Stimulated activated CD8-positive, alpha-beta memory T cell treated with anti-CD3 and anti-CD28 coated beads, Interleukin-4, amount 100 ng/mL, for 1 hour (primary cell): ENCODE measurements at places on chromosomes 4 and X.
A peak's percentile ranks its signal among the peaks of the same experiment; 100 is the strongest.

GRCh38 chr4:136009258-136009832 is 1522.9 kb downstream of the PCDH18 start:
- DNase-seq, result no peak

GRCh38 chrX:18557879-18558278 is 114.0 kb downstream of the RS1 start:
- no peak for DNase-seq

DNA sequence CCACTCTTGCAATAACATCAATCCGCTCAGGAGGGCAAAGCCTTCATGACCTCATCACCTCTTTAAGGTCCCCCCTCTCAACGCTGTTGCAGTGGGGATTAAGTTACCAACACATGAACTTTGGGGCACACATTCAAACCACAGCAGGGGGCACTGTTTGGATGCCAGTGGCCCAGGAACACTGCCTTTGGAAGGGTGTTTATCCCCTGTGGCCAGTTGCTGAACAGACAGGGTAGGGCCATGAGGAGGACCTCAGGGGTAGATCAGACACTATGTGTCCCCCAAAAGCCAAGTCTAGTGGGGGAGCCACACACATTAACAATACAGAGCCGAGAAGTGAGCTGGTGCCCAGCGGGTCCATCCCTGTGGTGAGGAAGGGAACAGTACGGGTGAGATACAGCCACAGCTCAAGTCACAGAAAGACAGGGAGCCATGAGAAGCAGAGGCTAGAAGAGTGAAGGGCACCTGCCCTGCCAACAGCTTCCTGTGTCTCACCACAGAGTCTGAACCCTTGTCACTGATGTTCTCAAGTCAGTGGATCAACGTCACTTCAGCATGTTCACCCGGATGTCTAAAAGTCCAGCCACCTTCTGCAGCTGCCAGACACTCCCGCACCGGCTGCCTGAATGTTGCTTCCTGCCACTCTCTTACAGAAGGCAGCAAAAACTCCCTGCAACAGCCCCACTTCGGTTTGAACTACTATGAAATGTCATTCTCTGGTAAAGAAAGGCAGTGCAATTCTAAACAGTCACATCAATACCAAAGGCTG is 19.9 kb upstream of the MXD4 start:
- DNase-seq, result peak; percentile 50

DNA sequence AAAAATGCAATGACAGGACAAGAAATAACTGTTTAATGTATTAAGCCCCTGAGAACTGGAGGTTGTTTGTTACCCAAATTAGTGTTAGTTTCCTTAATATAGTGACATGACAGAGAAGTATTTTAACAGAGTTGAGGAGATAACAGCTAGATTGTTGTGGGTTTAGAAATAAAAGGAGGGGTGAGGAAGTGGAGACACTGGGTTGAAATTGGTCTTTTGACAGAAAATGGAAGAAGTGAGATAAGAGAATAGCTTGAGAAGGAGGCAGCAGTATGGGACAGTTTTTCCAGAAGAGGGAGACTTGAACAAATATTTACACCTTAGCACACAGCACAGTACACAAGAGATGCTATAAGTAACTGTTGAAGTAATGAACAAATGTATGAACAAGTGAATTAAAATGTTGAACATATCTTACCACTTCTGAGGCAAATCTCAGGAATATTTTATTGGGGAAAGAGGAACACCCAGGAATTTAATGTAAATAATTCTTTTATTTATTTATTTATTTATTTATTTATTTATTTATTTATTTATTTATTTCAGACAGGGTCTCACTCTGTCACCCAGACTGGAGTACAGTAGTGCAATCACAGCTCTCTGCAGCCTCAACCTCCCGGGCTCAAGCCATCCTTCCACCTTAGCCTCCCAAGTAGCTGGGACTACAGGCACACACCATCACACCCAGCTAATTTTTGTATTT is 58.0 kb upstream of the EGFL6 start:
- no peak for DNase-seq

- DNase-seq, result no peak
Observed at GRCh38 chrX:132393992-132394391, 94.8 kb downstream of the MBNL3 start.

GRCh38 chr4:159768016-159768415 is 665.1 kb downstream of the RAPGEF2 start:
- DNase-seq, result no peak

DNA sequence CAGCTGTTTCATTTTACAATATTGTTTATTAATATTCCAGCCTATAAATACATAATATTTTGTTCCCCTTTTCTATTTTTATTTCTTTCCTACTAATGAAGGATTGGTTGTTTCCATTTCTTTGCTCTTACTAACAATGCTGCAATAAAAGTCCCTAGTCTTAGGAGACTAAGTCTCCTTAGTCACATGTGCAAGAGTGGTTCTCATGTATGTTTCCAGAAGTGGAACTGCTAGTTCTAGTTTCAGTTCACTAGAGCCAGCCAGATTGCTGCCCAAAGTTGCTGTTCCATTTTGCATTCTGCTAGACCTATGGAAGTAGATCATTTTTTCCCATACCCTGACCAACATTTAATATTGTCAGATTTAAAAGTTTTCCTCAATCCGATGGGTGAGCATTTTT is 44.3 kb downstream of the CNGA1 start:
- no peak for DNase-seq

DNA sequence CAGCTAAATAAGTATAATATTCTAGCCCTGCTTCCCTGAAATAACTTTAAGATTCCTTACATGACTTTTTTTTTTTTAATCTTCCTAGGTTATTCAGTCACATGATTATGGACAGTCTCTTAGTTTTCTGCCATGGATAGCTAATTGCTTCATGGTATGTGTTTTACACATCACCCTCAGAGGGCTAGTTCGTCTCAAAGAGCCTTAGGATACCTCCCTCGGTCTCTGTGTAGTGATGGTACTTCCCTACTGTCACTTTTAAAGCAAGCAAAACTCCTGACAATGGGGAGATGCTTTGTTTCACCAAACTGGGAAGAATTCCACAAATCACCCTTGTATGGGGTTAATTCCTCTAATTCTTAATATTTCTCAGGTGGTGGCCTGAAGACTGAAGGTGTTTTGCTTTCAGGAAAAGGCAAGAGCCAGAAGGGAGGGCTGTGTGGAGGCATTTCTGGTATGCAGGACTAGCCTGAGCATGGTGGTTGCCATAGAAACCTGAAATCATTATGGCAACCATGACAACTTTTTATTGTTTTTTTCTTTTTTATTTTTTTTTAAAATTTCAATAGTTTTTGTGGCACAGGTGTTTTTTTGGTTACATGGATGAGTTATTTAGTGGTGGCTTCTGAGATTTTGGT is 70.4 kb downstream of the BEX3 start:
- no peak for DNase-seq

GRCh38 chr4:14478504-14478903 is 523.8 kb upstream of the CPEB2 start:
- DNase-seq, result no peak

DNA sequence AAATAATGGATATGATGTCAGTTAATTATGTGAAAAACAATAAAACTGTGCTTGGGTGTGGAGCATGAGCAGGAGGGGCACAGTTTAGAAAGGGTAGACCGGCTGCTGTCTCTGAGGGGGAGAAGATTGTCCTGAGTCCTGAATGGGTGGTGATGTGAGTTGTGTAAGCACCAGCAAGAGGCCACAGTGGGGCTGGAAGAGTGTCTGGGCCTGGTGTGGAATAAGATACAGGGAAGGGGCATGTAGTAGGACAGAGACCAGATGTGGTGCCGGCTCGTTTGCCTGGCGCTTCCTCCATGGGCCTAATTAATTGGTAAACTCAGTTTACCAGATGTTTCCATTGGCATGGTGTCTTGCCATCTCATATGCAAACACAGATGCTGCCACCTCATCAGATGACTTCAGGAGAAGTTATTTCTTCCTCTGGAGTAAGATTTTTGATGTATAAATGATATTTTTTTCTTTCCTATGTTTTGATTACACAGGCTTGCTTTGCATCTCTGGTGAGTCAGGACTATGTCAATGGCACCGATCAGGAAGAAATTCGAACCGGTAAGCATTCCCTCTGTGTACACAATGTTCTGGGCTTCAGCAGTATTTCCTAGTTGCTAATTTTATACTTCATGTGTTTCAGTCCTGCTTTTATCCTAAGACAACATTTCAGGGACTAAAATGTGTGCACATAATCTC is 5.1 kb downstream of the MED28 start:
- no peak for DNase-seq

- DNase-seq, result no peak
Observed at GRCh38 chrX:42797651-42798269, 19.8 kb upstream of the PPP1R2C start.

- DNase-seq, result no peak
Observed at GRCh38 chr4:16110661-16111290, 27.0 kb upstream of the PROM1 start.

- no peak for DNase-seq
Observed at GRCh38 chrX:30787012-30787411, 102.0 kb downstream of the TAB3 start.

DNA sequence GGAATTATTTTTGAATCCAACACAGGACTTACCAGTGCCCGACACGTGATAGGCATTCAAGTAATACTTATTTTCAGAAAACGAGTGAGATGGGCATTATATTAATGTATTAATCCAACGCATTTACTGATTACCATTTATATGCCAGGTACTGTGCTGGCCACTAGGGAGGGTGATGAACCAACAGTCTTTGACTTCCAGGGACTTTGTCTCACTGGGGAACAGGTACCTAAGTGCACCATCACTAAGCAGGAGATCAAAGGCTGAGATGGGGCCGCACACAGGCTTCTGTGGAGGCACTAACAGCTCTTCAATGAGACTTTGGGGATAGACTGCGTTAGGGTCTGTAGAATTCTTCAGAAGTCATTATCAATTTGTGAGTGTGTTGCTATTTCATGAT is 5.7 kb upstream of the TADA2B start:
- DNase-seq, result no peak

DNA sequence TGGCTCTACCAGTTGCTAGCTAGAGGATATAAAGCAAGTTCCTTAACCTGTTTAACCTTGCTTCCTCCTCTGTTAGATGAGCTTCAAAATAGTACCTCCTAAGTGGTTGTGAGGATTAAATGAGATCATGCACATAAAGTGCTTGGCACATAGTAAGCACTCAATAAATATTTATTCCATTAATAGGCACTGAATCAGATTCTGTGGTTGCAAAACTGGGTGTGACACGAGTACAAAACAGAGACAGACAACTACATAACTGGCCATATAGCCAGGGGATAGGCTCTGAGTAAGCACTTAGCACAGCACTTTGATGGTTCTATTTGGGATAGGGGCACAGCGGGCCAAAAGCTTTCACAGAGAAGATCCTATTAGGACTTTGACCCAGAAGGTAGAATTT is 150.3 kb downstream of the RELL1 start:
- DNase-seq, result no peak

GRCh38 chr4:95044324-95044837 is 286.6 kb downstream of the BMPR1B start:
- no peak for DNase-seq

DNA sequence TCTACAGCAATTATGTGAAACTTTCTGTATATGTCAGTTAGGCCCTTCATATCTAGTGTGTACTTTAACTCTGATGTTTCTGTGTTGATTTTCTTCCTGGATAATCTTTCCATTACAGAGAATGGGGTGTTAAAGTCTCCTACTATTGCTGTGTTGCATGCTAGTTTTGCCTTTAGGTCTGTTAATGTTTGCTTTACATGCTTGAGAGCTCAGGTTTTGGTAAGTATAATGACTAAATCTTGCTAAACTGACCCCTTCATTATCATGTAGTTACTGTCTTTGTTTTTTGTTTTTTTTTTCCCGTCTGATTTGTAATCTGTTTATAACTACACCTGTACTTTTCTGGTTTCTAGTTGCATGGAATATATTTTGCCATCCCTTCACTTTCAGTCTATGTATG is 63.6 kb upstream of the UGT2B15 start:
- DNase-seq, result no peak

- no peak for DNase-seq
Observed at GRCh38 chrX:17553961-17554482, 179.0 kb downstream of the NHS start.

DNA sequence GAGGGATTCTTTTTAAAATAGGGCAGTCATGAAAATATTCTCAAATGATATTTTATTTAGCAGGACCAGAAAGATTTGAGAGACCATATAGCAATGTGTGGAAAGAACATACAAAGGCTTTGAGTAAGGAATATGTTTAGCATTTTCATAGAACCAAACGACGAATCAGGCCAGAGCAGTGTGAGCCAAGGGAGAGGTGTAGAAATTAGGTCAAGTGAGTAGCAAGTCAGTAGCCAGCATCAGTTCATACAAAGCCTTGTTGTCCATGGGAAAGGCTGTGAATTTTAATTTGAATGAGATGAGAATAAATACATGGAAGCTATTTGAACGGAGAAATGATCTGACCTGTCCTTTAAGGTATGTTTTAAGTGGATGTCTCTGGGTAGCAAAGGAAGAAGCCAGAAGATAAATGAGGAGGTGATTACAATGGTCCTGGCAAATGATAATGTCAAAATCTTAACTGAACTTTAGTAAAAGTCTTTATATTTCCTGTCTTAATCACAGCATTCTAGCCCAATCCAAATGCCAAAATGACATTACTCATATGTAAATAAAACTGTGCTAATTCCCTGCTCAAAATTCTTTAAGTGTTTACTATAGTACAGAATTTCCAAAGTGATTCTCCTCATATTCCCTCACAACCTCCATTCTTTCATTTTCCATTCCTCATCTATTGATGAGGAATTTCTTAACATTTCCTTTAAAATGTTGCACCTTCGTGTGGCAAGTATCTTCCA is 155.7 kb upstream of the SLIT2 start:
- no peak for DNase-seq

- DNase-seq, result no peak
Observed at GRCh38 chrX:55908661-55909212, 191.2 kb downstream of the RRAGB start.

DNA sequence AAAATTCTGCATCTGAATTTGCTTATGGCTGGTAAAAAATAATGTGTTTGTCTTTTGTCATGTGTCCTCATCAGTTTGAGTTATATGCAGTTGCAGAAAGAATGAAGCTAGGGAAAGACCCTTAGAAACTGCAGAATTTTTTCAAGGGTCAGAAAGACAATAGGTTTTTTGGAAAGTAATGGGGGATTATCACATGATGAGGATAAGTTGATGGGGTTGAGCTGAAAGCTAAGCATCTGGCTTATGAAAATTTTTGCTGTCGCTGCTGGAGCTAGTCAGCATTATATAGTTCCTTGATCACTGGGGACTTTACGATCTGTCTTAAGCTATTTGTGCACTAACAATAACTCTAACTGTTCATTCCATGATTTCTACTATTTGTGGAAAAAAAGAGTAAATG is 331.7 kb downstream of the PPARGC1A start:
- no peak for DNase-seq
